ENCODE measurements at places on chromosomes 16 and 17. TPM values are rescaled to one million over a fixed set of nuclear protein-coding genes. Genes with fewer than 3 reads are reported as not detected.

DNA sequence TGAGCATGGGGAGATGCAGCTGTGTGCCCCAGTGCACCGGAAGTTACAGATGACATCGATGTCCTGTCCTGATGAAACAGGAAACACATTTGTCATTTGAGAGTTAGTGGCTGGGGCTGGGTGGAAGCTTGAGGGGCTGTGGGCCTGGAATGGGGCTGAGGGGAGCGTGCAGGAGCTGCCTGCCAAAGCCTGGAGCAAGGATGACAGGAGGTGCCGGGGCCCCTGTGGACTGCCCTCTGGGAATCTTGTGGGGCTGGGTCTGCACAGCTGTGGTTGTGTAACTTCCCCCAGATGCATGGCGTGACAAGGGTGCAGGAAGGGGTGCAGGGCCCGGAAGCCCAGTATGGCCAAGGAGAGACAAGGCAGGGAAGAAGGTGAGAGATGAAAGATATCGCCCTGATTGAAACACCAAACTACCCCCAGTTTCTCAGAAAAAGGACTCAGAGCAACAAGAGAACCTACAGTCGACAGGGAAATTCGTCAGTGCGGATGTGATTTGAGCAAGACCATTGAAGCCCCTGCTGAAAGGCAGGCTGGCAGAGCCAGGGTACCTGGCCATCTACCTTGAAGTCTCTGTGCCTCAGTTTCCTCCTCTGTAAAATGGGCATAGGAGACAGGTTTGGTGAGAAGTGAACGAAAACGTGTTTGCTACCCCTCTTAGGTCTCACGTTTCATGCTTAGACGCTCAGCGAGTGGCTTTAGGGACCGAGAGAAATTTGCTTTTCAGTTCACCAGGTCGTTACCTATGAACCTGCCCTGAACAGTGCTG lies 8.8 kb downstream of the MMP25 start:
- H3K4me1 ChIP-seq, result peaks cover 18% of the 10 kb centered on the region
- no peak overlapping the region for H3K4me3 ChIP-seq
- no peaks in the 10 kb centered on the region for H3K36me3 ChIP-seq
- no peak overlapping the region for H3K27ac ChIP-seq
- no peak for DNase-seq

IRX3 gene
- total RNA-seq, result 108 TPM

GRCh38 chr17:40499551-40500189 lies 1.8 kb downstream of the TNS4 start:
- peak; percentile 91 for DNase-seq
- H3K27me3 ChIP-seq, result no peaks in the 10 kb centered on the region
- H3K4me1 ChIP-seq, result peaks cover 29% of the 10 kb centered on the region
- peak overlapping the region; percentile 1 for H3K27ac ChIP-seq
- H3K4me3 ChIP-seq, result peak overlapping the region; percentile 2

DNA sequence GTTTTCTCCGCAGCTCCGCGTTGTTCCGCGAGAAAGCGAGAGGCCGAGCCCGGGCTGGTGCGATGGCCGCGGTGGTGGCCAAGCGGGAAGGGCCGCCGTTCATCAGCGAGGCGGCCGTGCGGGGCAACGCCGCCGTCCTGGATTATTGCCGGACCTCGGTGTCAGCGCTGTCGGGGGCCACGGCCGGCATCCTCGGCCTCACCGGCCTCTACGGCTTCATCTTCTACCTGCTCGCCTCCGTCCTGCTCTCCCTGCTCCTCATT lies 404 bp downstream of the EMC6 start:
- H3K27ac ChIP-seq, result peak overlapping the region; percentile 96
- H3K36me3 ChIP-seq, result peaks cover 10% of the 10 kb centered on the region
- no peaks in the 10 kb centered on the region for H3K27me3 ChIP-seq
- H3K4me1 ChIP-seq, result peaks cover 36% of the 10 kb centered on the region
- no peak for DNase-seq
- H3K4me3 ChIP-seq, result peak overlapping the region; percentile 93

- peaks cover 68% of the 10 kb centered on the region for H3K4me1 ChIP-seq
- H3K27ac ChIP-seq, result peak overlapping the region; percentile 43
- DNase-seq, result no peak
- H3K4me3 ChIP-seq, result no peak overlapping the region
- H3K36me3 ChIP-seq, result peaks cover 8% of the 10 kb centered on the region
These were observed 45.1 kb upstream of the ZNF750 start for GRCh38 chr17:82884970-82885353.

NEUROD2 gene
- total RNA-seq, result not detected

NME2 gene
- 321 TPM for total RNA-seq

- H3K27ac ChIP-seq, result no peak overlapping the region
- peaks cover 7% of the 10 kb centered on the region for H3K4me1 ChIP-seq
- H3K36me3 ChIP-seq, result no peaks in the 10 kb centered on the region
- H3K27me3 ChIP-seq, result no peaks in the 10 kb centered on the region
These were observed 130.6 kb downstream of the SEC14L1 start for GRCh38 chr17:77271411-77271810.

CDH13 gene
- total RNA-seq, result 14.3 TPM

GRCh38 chr17:9016941-9017552 lies 4.3 kb upstream of the NTN1 start:
- H3K4me1 ChIP-seq, result peaks cover 14% of the 10 kb centered on the region
- DNase-seq, result no peak
- peaks cover 47% of the 10 kb centered on the region for H3K27me3 ChIP-seq
- H3K36me3 ChIP-seq, result no peaks in the 10 kb centered on the region

RAP1GAP2 gene
- total RNA-seq, result 17.0 TPM

MARVELD3 gene
- total RNA-seq, result 6.7 TPM

VAT1L gene
- total RNA-seq, result 0.38 TPM

GRCh38 chr17:5488752-5489151 lies 2.4 kb downstream of the MIS12 start:
- no peak overlapping the region for H3K27ac ChIP-seq
- H3K36me3 ChIP-seq, result peaks cover 38% of the 10 kb centered on the region
- DNase-seq, result no peak
- no peak overlapping the region for H3K4me3 ChIP-seq
- peaks cover 28% of the 10 kb centered on the region for H3K4me1 ChIP-seq

GRCh38 chr16:16096121-16096857 lies 127.0 kb downstream of the ABCC6 start:
- no peak overlapping the region for H3K4me3 ChIP-seq
- H3K27me3 ChIP-seq, result no peaks in the 10 kb centered on the region
- H3K27ac ChIP-seq, result peak overlapping the region; percentile 50
- peaks cover 31% of the 10 kb centered on the region for H3K4me1 ChIP-seq
- no peak for DNase-seq

GRCh38 chr16:88359008-88359407 lies 23.8 kb upstream of the ZNF469 start:
- DNase-seq, result peak; percentile 25
- H3K4me3 ChIP-seq, result no peak overlapping the region
- no peaks in the 10 kb centered on the region for H3K4me1 ChIP-seq
- H3K27ac ChIP-seq, result no peak overlapping the region

DNA sequence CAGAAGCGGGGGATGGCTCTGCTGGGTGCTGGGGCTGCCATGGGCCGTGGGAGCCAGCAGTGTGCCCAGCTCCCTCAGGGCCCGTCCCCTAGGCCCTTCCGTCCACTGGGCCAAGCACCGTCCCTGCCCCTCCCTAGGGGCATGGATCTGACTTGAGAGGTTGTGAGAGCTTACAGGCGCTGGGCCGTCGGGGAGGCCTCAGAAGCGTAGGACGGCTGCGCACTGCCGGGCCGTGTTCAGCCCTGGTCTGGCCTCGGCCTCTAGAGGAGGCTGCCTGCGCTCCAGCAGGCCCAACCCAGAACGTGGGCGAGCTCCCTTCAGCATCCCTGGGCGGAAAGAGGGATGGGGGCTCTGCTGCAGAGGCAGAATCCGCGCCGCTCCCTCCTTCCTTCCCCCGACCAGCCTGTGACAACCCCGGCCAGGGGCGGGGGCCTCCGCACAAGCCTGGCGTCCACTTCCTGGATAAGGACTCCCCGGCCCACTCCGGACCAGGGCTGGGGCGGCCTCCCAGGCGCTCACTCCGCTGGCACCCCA lies 685 bp upstream of the MPG start:
- peaks cover 62% of the 10 kb centered on the region for H3K4me1 ChIP-seq
- H3K36me3 ChIP-seq, result peaks cover 21% of the 10 kb centered on the region
- H3K4me3 ChIP-seq, result peak overlapping the region; percentile 92
- no peaks in the 10 kb centered on the region for H3K27me3 ChIP-seq
- peak overlapping the region; percentile 94 for H3K27ac ChIP-seq

- H3K36me3 ChIP-seq, result no peaks in the 10 kb centered on the region
- H3K4me3 ChIP-seq, result no peak overlapping the region
- no peaks in the 10 kb centered on the region for H3K27me3 ChIP-seq
These were observed 99.3 kb upstream of the SOX9 start for GRCh38 chr17:72021417-72022041.
